Right atrium auricular region (tissue), 2 donors: ENCODE measurements at places on chromosomes 1 and 21.
A peak's percentile ranks its signal among the peaks of the same experiment; 100 is the strongest.

DNA sequence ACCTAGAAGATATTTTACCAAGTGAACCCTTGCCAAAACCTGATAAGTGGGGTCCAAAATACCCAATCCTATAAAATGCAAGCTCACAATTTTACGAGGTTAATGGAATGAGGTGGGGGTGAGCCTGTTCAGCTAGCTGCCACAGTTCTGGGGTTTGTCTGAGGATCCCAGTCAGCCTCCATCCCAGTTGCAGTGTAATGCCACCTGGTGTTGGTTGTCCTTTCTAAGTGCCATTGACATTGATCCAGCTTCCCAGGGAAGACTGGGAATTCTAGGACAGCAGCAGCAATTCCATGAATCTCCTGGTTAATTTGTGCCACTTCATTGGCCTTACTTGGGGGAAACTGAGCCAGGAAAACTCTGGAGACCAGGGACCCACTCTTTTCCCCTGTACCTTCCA is 298.3 kb downstream of the RWDD3 start:
- no peak for DNase-seq

- no peak for DNase-seq
Observed at GRCh38 chr1:218803351-218803997, 370.2 kb upstream of the LYPLAL1 start.

- no peak for DNase-seq
Observed at GRCh38 chr1:214285610-214286440, 4.9 kb downstream of the SMYD2 start.

- no peak for DNase-seq
Observed at GRCh38 chr1:168229893-168230292, 4.1 kb downstream of the SFT2D2 start.

- DNase-seq: peak; percentile 64
Observed at GRCh38 chr1:45299981-45300668, 26.6 kb upstream of the HPDL start.

DNA sequence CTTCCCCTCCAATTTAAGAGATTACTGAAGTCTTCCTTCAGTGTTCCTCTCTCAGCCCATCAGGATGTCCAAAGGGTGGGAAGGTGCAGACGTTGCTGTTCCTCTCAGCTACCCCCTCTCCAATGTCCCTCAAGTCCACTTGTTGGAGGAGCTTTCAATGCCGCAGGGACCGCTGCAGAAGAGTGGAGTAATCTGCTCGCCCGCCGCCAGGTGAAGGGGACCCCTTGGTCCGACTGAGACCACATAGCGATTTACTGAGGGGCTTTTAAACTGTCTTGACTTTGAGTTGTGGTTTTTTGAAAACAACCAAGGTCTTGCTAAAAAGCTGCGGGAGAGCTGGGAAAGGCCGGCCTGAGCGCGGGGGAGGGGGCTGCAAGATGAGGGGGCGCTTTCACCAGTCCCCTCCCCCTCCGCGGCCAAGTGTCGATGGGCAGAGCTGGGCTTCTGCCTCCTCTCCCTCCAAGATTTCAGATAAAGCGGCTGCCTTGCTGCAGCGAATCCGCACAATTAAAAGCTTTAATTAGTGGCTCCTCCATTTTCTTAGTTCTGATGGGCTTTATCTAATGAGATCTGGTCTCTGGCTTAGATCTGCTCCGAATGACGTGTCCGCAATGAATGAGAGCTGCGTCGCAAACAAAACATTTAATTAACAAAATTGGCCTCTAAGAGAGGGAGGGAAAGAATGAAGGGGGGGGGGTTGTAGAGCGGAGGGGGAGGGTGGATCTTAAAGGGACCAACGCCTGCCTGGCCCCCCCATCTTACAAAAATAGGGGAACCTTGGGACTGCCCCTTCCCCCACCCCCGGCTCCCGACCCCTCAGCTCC is 5.9 kb downstream of the LMO4 start:
- DNase-seq: no peak

GRCh38 chr1:221442056-221442455 is 299.8 kb downstream of the DUSP10 start:
- no peak for DNase-seq

GRCh38 chr1:111249960-111250359 is 22.4 kb downstream of the CHI3L2 start:
- no peak for DNase-seq

DNA sequence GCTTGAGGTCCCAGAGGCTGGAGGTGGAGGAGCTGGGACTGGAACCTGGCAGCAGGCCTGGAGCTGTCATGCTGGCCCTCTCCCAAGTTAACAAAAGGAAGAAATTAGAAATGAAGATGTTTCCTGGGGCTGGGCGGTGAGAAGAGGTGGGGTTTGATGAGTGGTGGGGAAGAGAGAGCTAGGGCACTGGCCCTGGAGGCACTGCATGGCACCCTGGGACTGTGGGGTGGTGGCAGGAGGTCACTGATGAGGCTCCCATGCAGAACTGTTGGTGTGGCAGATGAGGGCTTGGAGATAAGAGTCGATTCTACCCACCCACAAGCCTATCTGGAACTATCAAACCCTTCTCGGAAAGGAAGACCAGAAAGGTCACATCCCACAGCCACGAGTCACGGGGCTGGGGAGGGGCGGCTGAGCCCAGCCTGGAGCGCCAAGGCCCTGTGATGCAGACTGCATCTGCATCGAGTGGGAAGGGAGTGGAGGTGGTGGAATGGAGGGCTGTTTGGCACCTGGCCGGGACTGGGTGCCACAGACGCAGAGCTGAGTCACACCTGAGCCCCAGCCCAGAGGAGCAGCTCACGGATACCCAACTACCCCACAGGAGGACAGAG is 29.4 kb downstream of the MRPL37 start:
- no peak for DNase-seq

DNA sequence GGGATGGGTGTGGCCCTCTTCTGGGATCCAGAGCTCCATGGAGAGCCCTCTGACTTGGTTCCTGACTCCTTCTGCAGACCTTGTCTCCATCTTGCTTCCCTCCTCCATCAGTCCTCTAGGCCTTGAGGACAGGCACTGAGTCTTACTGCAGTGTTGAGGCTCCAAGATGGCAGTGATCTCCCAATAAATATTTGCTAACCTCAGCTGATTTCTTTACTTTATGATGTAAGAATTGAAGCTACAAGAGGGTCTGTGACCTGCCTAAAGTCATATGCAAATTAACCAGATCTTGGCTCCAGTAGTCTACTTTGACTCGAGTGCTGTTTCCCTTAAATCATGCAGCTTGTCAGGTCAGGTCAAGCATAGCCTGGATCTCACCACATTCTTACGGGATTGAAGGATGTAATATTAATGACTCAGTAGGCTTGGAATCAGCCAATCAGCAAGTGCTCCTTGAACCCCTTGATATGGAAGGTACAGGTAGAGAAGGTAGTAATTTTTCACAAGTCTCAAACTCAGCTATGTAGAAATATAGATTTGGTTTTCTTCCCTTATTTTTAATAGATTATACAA is 93.0 kb downstream of the CLIC6 start:
- DNase-seq: no peak

- DNase-seq: no peak
Observed at GRCh38 chr1:119865627-119866026, 30.7 kb downstream of the ADAM30 start.

DNA sequence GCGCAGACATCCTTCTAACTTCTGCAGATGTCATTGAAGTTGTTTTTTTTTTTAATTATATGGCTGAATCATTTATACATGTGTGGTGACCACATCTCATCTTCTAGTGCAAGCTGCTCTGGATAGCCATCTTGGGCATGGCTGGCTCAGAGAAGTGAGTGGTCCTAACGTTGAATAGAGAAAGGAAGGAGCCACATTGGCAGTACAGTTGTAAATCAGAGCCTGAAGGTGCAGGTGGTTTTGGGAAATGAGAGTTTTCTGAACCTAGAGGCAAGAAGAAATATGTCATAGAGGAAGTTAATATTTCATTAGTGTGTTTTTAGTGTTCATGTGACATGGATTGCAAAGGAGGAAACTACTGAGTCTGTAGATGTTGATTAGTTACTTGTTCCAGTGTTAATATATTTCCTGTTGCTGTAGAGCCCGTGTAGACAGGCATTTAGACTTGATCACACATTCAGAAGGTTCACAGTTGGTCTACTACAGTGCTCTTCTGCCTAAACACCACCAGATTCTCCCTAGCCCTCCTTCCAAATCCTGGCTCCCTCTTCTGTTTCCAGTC is 163.7 kb downstream of the ROR1 start:
- no peak for DNase-seq

DNA sequence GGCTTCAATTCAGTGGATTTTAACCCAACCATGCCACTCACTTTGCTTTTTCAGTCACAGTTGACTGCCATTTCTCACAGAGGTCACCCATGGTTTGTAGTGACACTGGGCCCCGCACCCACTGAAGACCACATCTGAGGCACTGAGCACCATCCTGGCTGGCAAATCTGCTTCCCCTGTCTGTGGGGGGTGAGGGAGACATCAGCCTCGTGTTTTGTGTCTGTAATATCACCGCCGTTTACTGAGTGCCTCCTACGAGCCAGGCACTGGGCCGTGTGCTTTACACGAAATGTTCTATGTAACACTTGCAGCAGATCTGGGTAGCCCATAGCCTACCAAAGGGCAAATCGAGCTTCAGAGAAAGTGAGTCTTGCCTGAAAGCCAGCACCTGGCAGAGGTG is 161.8 kb downstream of the PGBD5 start:
- DNase-seq: no peak

DNA sequence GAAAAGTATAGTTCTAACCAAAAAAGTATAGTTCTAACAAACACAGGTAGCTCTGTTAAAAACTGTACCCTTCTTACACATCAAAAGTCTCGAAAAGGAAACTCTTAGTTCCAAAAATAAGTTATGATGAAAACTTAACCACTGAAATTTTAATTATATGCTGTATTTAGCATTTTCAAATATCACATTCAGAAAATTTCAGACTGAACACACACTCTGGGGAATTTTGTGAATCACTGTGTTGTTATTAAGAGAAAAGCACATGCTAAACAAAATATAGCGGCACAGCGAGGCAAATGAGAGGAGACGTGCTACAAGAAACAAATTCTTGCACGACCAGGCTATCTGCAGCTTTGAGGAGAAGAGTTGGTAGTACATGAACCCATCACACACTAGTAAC is 30.4 kb downstream of the VAV3 start:
- DNase-seq: no peak

DNA sequence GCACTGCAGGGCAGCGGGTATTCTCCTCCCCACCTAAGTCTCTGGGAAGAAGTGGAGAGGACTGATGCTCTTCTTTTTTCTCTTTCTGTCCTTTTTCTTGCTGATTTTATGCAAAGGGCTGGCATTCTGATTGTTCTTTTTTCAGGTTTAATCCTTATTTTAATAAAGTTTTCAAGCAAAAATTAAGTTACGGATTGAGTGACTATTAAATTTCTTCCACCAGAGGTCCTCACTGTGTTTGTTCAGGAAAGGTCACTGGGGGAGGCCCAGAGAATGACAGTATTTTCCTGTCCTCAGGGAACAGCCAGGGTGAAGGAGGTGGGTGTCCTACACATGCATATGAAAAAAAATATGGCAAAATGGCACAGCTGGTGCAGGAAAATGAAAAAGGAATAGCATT is 4.4 kb upstream of the ELF3 start:
- DNase-seq: no peak

GRCh38 chr1:157170677-157171515 is 32.7 kb upstream of the ETV3 start:
- no peak for DNase-seq

DNA sequence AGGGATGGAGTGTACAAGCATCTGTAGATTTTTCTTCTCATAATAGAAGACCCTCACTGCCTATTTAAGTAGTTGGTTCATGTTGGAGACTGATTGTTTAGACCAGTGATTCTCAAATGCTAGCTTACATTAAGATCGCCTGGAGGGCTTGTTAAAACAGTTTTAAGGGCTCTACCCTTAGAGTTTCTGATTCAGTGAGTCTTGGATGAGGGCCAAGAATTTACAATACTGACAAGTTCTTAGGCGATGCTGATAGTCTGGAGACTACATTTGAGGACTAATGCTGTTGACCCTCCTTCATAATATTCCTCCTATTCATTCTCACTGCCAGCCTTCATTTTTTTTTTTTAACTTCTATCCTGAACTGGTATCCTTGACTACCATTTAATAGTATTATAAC is 15.2 kb upstream of the AGO3 start:
- no peak for DNase-seq

DNA sequence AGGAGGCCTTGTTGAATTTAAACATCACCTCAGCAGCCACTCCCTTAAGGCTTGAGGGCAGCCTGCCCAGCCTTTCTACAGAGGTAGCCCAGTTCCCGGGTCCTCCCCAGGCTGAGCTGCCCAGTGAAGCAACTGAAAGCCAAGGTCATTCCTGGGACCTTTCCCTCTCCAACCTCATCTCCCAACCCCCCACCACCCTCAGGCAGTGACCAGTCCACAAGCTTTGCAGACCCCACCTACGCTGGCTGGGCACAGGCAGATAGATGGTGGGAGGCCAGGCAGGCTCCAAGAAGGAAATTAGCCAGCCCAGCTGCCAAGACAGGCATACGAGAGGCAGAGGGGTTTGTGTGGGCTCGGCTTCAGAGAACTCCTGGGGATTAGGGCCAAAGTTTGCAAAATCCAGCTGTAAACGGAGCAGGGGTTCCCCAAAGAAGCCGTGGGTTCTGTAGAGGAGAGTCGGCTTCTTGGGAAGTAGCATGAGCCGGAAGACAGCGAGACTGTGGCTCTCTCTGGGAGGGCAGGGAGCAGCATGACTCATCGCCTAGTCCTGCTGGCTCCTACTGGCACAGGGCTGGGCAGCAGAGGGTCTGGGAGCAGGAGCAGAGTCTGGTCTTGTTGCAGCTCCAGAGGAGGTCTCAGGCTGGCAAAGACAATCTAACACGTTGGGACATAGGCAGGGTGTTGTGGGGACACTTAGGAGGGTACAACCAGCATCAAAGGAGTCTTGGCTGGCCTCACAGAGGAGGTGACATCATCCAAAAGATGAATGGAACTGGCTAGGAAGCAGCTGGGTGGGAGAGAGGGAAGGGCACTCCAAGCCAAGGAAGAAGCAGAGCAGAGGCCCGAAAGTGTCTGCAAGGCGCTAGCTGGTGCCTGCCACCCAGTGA is 2.8 kb upstream of the ZC3H12A start:
- DNase-seq: peak; percentile 92

- no peak for DNase-seq
Observed at GRCh38 chr1:226325178-226325577, 16.2 kb upstream of the LIN9 start.

GRCh38 chr1:216607067-216607697 is 116.0 kb downstream of the ESRRG start:
- DNase-seq: no peak

- peak; percentile 51 for DNase-seq
Observed at GRCh38 chr1:162391790-162392563, 10.4 kb downstream of the C1orf226 start.
